ENCODE measurements at places on chromosomes 5 and 9.

- no peak for DNase-seq
These were observed 12.4 kb upstream of the NFIB start for GRCh38 chr9:14326264-14326826.

DNA sequence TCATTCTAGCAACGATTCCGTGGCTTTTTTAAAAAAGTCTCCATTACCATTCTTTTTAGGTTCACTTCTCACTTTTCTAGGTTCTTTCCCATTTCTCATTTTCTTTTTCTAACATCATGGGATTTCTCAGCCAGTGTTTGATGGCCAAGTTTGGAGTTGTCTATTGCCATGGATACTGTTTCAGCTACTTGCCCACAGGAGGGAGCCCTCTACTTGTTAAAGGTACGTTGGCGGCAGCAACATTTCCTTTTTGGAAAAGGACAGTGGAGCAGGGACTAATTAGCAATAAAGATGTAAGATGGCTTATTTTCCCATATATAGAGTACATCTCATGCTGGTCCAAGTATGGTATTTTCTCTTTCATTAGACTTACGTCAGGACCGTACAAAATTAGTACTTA lies 2257.5 kb upstream of the C9orf72 start:
- no peak for DNase-seq

DNA sequence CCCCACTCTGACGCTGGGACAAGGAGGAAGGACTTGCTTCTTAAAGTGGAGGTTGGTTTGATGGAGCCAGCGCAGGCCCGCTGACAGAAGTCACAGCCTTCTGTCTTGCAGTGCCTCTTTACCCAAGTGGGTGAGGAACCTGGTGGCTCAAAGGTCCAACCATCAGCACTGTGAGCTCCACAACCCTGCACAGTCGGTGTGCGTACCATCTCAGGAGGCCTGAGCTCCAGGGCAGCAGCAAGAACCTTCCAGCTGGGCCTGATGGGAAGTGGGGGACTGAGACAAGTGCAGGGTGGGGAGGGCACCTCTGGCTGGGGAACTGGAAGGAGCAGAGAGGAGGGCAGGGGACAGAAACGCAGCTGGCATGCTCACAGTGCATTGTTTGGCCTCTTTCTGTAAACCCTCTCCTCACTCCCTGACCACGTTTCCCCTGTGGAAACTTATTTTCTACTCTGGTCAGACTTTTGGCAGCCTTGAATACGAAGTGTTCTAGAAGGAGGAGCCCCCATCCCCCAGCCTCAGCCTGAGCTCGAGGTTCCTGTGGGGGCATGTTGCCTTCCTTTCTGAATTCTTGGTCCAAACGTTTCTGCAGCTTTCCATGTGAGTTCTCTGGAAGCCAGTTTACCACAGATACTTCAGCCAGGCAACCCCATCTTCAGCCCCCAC lies 178.5 kb upstream of the PITX1 start:
- no peak for DNase-seq

DNA sequence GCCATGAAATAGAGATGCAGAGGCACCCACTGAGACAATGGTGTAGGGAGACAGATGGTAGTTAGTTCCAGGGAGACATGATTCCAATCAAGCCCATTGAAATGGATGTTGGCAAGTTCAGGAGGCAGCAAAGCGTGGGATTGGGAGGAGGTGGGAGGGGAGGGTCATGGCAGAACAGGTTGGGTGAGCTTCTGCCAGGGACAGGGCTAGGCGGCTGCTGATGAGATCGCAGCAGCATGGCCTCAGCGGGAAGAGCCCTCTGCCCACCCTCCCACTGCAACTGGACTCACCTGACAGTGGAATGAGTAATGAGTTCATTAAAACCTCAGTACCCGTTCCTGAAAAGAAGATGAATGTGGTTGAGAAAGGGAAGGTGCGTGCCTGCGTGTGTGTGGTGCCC lies 418.2 kb downstream of the CDK5RAP2 start:
- DNase-seq, result no peak

DNA sequence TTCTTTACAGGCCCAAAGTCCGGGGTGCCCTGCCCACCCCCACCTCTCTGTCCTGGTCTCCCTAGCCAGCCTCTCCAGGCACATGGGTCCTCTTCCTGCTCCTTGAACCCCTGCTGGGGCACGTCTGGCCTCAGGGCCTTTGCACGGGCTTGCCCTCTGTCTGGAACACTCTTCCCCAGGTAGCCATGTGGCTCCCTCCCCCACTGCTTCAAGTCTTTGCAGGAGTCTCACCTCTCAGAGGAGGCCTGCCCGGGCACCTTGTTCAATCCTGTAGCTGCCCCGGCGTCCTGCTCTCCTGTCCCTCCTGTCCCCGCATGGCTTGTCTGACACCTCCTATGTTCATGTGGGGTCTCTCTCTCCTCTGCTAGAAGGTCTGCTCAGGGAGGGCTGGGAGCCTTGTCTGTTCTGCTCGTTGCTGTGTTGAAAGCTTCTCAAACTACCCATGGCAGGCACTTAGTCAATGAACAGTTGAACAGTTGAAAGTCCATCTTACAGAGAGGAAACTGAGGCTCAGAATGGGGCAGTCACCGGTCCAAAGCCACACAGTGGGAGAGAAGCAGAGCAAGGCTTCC lies 241.4 kb downstream of the PBX3 start:
- no peak for DNase-seq

GRCh38 chr9:14238518-14238917 lies 75.4 kb downstream of the NFIB start:
- DNase-seq, result no peak

- no peak for DNase-seq
These were observed 600.7 kb upstream of the SGCD start for GRCh38 chr5:155726267-155726666.

GRCh38 chr9:72207278-72207677 lies 58.0 kb downstream of the GDA start:
- DNase-seq, result no peak

DNA sequence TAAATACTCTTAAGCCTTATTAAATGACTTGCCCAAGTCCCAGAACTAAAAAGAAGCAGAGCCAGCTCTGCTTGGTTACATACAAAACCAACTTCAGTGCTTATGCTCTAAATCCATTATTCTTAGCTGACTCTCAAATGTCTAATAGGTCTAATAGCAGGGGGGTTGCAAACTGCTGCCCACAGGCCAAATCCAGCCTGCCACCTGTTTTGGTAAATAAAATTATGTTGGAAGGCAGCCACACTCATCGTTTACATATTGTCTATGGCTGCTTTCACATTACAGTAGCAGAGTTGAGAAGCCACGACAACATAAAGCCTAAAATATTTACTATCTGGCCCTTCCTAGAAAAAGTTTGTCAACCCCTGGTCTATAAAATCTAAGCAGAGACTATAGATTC lies 69.0 kb downstream of the KLHL3 start:
- DNase-seq, result no peak

- DNase-seq, result no peak
These were observed 325.3 kb downstream of the TLE1 start for GRCh38 chr9:81363916-81364480.

DNA sequence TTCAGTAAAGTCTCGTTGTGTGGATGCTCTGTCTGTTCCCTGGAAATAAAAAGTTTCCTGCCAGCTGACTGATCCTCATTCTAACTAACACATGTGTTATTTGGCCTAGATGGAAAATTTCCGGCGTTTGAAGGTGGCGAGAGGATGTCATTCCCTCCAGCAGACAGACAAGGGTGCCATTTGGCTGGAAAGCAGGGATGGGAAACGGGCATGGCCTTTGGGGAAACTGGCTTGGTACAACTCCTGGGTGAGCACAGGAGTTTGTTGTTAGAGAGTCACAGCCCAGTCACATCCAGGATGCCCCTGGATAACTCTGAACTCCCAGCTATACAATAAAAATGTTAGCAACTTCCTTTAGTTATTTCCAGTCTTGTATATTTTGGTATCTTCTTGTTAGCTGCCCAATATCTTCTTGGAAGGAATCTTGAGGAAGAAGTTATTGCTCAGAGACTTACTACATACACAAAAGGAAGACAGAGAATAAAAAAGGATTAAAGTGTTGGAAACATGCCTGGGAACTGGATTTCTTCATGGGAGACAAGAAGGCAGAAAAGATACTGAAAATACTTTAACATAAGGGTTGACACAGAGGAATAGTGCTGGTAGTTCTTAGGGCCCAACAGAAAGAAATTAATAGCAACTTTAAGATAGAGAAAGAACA lies 41.9 kb downstream of the TEK start:
- DNase-seq, result no peak

- no peak for DNase-seq
These were observed 8.8 kb downstream of the BARHL1 start for GRCh38 chr9:132591244-132591643.

- no peak for DNase-seq
These were observed 6.9 kb downstream of the FAM174A start for GRCh38 chr5:100542086-100542485.

DNA sequence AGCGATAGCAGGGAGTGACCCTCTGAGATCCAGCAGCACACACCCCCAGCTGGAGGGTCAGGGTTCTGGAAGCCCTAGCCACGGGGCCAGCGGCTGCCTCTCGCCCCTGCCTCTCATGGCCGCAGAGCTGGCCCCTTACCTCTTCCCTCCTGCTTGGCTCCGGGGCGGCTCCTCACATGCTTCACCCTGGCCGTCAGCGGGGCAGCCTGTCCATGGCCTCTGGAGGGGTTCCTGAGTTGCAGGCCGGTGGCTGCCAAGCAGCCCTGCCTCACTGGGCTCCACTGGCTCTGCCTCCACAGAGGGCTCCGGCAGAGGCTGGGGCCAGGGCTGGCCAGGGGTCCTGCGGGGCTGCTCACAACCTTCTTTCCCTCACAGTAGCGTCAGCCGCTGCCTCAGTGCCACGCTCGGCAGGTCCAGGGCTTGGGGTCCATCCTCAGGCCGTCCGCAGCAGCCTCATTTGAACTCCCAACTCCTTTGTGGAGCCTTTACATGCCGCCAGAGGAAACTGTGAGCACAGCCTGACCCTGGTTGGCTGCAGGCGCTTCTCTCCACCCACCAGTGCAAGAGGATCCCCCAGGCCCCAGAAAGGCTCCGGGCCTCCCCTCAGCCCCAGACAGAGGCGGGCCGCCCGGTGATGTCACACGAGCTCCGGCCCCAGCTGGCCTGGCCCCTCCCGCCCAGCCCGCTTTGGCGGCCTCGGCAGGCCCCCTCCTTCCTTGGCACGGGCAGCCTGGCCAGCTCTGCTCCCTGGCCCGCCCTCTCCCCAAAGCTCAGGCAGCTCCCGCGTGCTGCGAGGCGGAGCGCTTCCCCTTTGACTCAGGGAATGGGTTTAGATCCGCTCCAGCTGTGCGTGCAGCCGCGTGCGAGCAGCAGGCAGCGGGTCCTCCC lies at the start of gene ANGPTL2:
ANGPTL2 (minus strand) TSS at position 460 of the 888 bp plus-strand sequence. CDS start 13,904 bp downstream, outside the sequence.
- DNase-seq, result peak; percentile 66
